ENCODE measurements at places on chromosomes 7 and 10.

DNA sequence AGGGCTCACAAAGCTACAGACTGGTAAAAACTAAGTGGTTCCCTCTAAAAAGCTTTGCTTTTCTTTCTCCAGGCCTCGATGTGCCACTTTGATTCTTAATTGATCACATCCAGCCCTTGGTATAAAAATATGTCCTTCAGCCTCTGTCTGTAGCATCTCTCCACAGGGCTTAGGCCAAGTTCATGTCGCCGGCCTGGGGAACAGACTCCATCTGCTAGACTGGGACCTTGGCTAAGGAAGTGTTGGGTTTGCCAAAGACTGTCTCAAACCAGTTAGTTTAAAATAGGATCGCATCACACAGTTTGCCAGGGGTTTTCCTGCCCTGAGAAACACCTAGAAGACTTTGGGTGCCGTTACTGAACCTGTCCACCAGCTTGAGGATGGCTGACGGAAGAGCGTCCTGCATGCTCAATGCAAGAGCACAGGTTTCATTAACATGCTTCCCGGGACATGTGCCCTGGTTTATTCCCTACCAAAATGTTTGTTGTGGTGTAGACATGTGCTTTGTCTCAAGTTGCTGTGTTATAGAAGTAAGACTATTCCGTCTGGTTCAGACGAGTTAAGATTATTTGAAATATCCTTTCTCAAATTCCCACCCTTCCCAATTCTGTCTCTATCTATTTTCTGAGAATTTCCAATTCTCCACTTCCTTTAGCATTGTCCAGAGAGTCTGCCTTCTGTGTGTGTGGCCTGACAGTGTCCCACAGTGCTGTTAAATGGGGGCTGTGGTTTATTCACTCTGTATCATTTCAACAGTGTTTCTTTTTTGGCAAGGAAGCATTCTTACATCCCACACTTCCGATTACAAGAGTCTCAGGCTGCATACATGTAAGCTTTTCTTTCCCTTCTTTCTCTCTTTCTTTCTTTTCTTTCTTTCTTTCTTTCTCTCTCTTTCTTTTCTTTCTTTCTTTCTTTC lies 334.7 kb downstream of the INHBA start:
- no peak for DNase-seq

DNA sequence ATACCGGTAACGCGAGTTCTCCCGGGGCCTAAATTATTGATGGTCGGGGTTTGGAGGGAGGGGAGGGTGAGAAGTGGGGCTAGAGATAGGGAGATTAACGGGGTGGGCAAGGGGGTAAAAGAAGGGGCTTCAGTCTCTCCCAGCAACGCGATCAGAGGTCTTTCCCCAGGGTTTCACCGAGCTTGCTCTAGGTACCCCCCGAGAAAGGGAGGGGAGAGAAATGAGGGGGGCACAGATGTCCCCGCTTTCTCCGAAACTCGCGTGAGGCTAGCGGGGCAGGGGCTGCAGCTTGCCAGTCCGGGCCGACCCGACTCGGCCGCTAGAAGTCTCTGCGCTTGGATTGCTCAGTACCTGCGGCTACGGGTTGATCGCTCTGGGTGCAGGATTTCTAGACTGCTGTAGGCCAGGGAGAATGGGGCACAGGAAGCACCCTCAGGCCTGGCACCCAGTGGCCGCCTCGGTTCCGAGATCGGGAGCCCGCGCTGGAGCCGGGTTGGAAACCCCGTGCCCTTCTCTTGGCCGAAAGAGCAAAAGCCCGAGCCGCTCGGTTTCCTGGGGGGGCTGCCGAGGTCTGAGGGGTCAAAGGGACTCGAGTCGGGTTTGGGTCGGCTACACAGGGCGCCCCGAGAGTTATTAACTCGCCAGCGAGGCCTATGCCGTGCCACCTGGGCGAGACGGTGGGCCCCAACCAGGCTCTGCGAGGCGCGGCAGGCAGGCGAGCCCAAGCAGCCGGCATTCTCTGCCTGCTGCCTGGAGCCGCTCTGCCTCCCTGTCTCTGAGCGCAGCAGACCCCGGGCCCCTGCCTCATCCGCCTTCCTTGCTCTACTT lies 3.1 kb downstream of the PAX2 start:
- DNase-seq = no peak

DNA sequence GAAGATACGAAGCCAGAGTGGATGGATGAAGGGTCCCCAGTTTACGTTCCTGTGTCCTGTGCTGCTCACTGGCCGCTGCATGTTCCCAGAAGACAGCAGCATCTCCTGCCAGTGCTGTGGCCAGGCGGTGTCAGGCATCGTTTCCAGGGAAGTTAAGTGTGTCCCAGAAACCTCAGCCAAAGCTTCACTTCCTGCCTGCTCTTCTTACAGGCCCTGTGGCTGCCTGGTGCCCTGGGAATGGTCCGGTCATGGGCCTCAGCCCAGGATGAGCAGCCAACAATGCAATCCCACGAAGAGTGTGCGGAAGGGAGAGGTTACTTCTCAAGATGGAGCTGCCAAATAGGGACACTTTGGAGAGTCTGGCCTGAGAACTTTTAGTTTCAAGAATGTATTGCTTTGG lies 99.7 kb upstream of the TARP start:
- DNase-seq = no peak

DNA sequence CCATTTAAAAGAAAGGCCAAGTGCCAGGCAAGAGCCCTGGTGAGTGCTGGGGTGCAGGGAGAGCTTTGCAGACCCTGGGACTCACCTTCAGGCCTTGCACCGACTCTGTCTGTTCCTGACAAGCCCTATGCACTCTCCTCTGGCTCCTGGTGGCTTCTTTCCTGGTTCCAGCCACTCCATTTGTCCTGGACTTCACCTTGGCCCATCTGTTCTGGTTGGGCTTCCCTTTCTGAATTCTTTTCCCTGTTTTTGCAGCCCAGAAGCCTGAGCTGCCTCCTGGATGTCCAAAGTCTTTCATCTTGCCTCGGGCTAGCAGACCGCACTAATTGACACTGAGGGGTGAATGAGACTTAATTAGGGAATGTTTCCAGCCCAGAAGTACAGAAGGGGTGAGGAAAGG lies 60.5 kb downstream of the PYROXD2 start:
- DNase-seq = no peak

GRCh38 chr10:111103196-111103840 lies 26.5 kb downstream of the ADRA2A start:
- DNase-seq = no peak

- no peak for DNase-seq
Observed at GRCh38 chr7:147700702-147701101, 889.9 kb upstream of the C7orf33 start.

DNA sequence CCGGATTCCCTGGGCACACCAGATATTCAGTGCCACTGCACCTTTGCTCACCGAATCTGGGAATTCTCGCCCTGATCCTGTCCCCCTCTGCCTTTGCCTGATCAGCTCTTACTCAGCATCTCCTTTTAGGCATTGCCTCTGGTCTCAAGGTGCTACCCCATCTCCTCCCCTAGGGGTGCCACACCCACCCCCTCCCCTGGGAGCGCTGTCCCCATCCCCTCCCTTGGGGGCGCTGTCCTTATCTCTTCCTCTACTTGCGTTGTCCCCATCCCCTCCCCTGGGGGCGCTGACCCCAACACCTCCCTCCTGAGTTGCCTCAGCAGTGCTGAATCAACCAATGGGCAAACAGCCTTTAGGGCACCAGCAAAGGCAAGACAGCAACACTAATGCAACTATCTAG lies 686.9 kb upstream of the FOXK1 start:
- DNase-seq = no peak

GRCh38 chr10:4804465-4804864 lies 21.5 kb upstream of the AKR1E2 start:
- DNase-seq = no peak

- no peak for DNase-seq
Observed at GRCh38 chr10:63258920-63259678, 126.0 kb downstream of the NRBF2 start.

GRCh38 chr7:17444673-17445072 lies 146.2 kb downstream of the AHR start:
- no peak for DNase-seq

DNA sequence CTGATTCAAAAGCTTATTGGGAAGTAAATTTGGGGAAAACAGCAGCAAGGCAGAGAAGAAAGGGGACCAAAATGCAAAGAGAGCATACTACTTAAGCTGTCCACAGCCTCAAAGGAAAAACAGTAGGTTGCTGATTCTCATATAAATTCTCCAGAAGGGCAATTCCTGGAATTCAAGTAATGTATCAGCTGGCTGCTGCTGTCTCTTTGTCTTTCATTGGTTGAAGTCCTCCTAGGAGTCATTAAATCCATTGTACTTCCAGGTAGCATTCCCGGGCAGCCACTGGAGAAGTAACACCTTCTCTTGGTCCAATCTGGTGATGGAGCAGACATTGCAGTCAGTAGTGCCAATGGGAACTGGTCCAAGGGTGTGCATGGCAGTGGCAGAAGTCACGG lies 22.7 kb downstream of the BET1 start:
- no peak for DNase-seq

- no peak for DNase-seq
Observed at GRCh38 chr10:19479854-19480253, 336.4 kb upstream of the PLXDC2 start.

DNA sequence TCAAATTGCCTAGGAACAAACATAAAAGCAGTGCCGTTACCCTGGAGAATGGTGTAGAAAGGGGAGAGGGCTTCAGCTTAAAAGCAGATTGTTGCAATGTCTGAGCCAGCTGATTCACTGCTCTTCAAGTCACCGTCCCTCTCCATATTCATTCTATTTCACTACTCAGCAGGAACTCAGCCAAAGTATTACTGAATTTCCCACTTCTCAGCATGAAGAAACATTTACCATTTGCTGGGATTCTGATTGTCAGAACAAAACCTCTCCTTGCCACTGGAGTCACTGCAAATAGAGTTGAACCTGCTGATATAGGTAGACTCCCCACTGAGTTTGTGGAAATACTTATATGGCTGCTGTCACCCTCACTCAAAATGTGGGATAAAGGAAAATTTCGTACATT lies 71.7 kb downstream of the PPP1R17 start:
- DNase-seq = no peak

Data from stimulated activated CD8-positive, alpha-beta memory T cell treated with anti-CD3 and anti-CD28 coated beads, Interleukin-4, amount 100 ng/mL, for 1 hour (primary cell).